ENCODE measurements at places on chromosomes 13 and 19.

DNA sequence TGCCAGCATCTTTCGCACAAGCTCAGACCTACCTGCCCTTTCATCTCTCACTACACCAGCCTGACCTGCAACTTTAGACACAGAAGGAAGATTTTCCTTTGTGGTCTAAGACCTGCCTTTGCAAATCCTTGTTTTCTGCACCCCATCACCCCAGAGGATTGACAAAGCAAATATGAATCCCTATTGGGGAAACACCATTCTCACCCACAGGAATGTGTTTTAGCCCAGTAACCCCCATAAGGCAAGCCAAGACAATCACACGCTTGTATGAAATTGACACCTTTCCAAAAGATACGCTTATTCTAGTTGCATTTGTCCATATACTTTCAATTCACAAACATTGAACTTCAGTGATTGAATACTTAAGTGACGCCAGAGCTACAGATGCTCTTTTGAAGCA lies 55.7 kb downstream of the SPATA13 start:
- no peak for DNase-seq

DNA sequence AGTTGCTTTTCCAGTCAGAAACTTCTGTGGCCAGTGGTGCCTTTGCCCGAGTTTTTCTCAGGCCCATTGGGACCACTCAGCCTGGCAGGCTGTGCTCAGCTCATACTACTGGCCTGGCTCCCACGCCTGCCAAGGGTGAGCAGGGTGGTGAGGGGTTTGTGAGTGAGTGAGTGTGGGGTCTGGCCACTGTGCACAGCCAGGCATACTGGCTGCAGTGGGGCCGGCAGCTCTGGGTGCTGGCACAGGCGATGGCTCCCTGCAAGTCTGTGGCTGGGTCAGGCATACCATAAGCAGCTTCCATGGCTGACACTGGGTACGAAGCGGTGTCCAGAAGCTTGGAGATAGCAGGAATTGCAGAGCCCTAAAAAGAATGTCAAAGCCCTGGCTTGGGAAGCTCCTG lies 161.0 kb downstream of the SLITRK6 start:
- DNase-seq: no peak

DNA sequence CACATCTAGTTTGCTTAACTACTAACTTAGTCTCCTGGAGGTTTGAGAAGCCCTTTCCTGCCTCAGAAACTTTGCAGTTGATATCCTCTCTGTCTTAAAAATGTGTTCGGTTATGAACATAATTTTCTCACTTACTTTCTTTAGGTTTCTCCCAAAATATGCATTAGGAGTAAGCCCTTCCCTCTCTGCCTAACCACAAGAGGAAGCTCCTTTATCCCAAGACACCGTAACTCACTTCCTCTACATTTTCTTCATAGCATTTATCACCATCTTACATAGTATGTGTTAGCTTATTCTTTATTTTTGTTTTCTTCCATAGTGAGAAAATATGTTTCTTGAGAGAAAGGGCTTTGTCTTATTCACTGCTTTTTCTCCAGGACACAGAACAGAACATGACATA lies 952.5 kb upstream of the ATXN8OS start:
- no peak for DNase-seq

DNA sequence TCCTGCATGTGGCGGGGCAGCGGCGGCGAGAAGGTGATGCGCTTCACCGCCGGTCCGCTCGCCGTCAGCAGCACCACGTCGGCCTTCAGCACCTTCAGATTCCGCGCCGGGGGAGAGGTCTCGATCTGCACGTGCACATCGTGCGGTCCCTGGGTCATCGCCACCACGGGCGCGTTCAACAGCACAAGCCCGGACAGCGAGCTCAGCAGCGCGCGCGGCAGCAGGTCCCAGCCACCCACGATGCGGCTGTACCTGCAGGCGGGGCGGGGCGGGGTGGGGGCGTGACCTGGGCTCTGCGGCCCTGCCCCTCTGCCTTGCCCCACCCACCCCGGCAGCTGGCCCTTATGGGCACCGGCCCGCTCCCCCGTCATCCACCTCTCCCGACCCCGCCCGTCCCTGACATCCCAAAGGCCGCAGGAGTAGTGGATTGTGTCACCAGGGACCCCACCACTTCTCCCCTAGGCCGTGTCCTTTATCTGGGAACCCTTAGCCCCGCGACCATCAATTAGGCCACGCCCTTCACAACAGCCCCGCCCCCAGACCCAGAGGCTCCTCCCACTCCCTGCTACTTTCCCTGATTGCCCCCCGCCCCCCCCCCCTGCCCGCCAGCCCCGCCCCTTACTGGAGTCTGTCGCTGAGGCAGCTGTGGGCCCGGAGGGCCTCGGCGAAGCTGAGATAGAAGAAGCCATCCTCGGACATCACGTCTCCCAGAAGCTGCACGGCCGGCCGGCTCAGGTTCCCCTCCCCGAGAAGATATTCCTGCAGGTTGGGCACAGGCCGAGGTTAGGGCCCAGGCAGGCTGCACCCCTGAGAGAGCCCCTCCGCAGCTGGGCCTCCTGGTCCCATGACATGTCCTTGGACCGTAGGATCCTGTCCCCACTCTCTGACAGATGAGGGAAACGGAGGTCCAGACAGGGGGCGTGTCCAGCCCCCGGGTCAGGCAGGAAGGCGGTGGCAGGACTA lies 6.1 kb downstream of the IL4I1 start:
- peak; percentile 60 for DNase-seq

DNA sequence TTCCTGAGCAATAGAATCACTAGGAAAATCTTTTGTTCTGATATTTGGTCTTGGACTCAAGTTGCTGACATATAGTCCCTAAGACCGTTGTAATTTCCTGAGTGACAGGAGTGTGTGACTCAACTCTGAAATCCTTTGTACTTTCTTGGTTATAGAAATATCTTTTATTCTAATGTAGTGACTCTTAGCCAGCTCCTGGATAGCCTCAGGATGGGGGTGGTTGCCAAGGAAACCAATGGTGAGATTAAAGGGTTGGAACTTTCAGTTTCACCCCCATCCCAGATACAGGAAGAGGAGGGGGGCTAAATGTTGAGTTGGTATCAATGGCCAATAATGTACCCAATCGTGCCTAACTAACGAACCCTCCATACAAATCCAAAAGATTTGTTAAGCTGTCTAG lies 41.8 kb downstream of the MBD3L2B start:
- DNase-seq: no peak

DNA sequence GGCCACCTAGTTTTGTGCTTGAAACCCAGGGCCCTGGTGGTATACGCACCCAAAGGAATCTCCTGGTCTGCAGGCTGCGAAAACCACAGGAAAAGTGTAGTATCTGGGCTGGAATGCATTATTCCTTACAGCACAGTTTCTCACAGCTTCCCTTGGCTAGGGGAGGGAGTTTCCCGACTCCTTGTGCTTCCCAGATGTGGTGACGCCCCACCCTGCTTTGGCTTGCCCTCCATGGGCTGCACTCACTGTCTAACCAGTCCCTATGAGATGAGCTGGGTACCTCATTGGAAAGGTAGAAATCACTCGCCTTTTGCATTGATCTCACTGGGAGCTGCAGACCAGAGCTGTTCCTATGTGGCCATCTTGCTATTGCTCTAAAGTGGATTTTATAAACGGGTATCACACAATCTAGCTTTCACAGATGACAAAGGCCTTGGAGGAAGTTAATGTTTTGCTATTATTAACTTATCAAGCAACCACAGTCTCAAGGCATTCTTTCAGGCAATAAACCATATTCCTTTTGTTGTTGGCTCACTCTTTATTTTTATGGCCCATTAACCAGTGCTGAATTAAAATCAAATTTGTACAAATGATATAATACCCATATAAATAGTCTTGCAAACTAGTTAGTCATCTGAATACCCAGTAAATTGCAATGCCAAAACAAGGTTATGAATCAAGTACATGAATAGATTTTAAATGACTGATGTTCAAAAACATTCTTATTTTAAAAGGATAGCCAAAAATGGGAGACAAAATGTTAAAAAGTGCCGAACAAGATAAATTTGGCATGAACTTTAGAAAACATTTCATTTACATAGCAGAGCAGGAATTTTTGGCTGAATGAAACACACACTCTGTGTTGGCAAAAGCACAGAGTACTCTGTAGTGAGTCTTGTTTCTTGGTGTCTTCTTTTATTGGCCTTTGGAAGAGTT lies 475.4 kb upstream of the ARGLU1 start:
- DNase-seq: no peak

DNA sequence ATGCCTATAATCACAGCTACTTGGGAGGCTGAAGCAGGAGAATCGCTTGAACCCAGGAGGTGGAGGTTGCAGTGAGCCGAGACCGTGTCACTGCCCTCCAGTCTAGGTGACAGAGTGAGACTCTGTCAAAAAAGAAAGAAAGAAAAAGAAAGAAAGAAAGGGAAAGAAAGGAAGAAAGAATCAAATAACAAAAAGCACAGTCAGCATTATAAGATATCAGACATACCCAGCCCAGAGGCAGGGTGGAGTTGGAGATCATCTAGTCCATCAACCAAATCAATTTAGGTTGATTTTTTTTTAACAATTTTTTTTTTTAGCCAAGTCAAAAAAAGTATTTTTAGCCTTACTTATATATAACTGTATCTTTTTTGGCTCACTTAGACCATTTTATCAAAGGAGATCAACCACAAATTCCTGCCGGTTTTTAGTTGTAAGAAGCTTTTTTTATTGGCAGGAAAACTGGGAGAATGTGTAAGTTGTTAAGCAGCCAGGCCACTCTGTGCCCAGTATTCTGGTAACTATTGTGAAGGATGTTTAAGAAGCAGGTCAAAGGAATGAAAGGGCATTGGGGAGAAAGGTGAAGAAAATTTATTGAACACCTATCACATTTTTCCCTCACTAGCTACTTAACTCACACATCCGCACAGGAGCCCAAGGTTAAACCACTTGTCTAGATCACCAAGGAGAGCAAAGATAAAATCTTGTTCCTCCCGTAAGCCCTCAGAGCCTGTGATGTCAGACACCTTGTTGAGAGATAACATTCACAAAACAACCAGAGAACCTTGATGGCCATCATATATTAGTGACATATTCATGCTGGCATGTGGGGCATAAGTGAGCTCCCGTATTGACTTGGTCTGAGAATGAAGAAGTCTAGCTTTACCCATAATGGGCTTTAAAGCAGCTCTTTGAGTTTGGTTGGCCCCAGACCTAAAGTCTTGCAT lies 91.8 kb downstream of the COL4A2 start:
- DNase-seq: no peak

- DNase-seq: no peak
Measured at GRCh38 chr19:15443838-15444237, 5.9 kb downstream of the WIZ start.

DNA sequence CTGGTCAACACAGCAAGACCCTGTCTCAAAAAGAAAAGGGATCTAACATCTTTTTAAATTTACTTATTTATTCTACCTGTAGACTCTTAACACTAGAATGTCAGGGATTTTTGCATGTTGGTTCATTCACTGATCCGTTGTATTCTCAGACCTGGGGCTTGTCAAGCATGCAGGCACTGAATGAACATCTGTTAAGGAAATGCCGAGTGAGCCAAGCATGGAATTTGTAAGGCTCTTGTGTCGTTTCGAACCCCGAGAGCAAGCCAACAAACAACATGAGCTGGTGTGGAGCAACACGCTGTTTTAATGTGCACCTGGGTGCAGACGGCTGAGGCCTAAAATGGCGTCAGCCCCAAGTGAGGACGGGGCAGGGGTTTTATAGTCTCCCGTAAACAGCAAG lies 10.0 kb upstream of the OR1M1 start:
- no peak for DNase-seq

- no peak for DNase-seq
Measured at GRCh38 chr13:38308736-38309135, 40.9 kb upstream of the UFM1 start.

DNA sequence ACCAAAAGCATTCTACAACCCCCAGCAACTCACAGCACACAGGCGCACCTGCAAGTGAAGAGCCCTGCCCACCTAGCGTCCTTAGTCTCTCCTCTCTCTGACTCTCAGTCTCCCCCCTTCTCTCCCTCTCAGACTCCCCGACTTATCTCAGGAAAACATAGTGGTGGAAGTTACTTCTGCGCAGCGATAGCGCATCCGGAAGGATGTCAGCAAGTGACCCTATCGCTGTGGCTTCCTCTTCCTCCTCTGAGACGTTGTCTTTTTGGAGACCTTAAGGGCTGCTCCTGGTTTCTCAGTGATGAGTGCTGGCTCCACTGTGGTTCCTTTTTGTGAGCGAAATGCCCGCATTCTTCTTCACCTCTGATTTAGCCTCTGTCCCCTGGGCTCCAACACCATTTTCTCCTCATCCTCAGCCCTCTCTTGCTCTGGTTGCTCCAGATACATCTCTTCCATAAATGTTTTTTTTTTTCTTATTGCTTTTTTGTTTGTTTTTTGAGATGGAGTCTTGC lies 1.4 kb upstream of the YIF1B start:
- DNase-seq: no peak

- no peak for DNase-seq
Measured at GRCh38 chr19:43152214-43152613, 34.1 kb downstream of the PSG5 start.

DNA sequence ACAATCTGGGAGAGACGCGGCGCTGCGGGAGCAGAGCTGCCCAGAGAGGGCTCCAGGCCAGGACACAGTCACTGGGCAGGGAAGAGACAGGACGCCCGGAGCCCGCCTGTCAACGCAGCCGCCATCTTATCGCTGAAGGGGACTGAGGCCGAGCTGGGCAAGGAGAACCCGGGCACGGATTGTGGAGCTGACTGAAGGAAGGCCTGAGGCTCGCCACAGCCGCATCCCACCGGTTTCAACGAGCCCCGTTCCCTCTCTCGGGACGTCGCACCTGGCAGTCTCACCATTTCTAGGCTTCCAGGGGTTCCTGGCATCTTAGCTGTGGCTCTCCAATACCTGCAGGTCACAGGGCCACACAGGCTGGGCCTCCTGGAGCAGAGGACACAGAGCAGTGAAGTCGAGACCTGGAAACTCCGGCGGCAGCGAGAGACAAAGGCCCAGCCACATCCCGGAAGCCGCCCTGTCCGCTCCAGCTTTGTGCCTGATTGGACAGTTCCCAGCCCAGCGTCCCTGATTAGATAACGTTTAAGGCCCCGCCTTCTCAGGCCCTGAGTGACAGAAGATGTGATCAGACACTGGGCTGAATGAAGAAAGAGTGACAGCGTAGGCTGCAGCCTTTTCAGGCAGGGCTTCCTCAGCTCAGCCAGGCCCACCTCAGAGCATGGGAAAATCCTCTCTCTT lies at the start of gene ZNF91:
TSS of gene ZNF91 (minus strand) at position 431 of the 681 bp plus-strand sequence. CDS start at position 314, 117 bp downstream.
- peak; percentile 90 for DNase-seq

DNA sequence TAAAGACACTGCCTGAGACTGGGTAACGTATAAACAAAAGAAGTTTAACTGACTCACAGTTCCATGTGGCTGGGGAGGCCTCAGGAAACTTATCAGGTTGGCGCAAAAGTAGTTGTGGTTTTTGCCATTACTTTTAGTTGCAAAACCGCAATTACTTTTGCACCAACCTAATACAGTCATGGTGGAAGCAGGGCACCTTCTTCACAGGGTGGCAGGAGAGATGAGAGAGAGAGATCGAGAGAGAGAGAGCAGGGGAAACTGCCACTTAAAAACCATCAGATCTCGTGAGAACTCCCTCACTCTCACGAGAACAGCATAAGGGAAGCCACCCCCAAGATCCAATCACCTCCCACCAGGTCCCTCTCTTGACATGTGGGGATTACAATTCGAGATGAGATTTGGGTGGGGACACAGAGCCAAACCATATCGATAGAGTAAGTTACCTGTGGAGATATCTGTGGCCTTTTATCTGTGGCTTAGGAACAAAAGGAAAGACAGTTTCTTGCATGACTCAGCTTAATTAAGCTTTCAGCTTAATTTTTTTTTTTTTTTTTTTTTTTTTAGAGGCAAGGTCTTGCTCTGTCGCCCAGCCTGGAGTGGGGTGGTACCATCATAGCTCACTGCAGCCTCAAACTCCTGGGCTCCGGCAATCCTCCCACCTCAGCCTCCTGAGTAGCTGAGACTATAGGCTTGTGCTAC lies 7.6 kb upstream of the CABP5 start:
- DNase-seq: no peak

- DNase-seq: no peak
Measured at GRCh38 chr13:30690282-30691188, 44.8 kb upstream of the ALOX5AP start.
